NCI-H1092 treated with DMSO at 0.1 percent for 48 hours (cell line): ENCODE measurements at places on chromosomes 5 and 9.

DNA sequence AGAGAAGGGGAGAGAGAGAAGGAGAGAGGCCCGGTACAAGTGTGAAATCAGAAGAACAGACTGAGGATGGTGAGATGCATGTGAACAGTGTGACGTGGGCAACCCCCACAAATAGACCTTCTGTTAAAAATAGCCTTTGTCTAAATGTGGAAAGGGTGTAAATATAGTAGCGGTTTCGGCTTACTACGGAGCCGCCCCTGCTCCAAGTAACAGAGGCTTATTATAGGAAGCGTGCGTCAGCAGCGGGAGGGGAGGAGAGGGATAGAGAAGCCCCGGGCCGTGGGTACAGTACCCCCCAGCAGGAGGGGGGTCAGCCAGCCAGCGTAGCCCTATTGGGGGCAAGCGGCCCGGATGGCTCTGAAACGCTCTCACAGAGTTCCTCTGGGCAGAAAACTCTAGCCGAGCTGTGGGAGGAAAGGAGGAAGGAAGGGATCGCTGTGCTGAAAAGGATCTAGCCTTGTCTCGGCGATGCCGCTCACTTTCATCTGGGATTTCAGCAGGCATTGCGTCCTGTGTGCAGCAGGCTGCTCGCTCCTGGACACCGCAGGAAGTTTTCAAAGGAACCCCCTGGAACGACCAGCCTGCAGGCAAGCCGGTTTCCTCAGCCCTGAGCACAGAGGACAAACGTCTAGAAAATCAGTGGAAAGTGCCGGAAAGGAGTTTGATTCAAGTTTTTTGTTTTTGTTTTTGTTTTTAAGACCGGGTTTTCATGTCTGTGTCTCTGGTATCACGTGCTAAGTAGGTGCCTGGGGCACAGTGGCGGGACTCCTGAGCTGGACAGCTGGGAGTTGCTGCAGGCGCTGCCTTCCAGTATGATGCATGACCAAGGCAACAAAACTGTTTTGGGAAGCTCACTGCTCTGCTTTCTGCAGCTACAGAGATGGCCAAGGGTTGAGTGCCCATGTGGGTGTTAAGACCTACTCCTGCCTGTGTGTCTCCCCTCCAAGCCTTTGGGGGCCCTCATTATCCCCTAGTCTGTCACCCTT lies 146.6 kb downstream of the SEC61B start:
- DNase-seq, result no peak

- DNase-seq, result no peak
These were observed 40.3 kb downstream of the TNFAIP8 start for GRCh38 chr5:119396030-119396664.

DNA sequence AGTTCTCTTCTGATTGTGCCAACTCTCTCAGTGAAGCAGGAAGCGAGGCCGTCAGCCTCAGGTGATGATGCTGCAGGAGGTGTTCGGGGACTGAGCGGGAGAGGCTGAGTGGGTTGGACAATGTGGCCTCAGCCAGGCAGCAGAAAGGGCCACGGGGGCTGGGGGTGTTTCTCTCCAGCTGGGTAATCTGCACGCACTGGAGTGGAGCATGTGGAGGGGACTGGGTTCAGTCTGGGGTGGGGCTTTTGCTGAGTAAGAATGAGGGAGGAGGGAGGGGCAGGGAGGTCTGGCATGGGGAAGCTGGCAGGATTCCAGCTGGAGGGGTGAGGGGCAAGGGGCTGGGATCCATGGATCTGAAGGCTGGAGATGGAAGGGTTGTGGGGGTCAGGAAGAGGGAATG lies 60.8 kb upstream of the PHYKPL start:
- DNase-seq, result no peak

- no peak for DNase-seq
These were observed 1277.5 kb downstream of the EFNA5 start for GRCh38 chr5:106393276-106393675.

GRCh38 chr9:91193658-91194391 lies 167.9 kb downstream of the AUH start:
- peak; percentile 59 for DNase-seq

- no peak for DNase-seq
These were observed 298.0 kb upstream of the PIK3R1 start for GRCh38 chr5:67917561-67917960.

DNA sequence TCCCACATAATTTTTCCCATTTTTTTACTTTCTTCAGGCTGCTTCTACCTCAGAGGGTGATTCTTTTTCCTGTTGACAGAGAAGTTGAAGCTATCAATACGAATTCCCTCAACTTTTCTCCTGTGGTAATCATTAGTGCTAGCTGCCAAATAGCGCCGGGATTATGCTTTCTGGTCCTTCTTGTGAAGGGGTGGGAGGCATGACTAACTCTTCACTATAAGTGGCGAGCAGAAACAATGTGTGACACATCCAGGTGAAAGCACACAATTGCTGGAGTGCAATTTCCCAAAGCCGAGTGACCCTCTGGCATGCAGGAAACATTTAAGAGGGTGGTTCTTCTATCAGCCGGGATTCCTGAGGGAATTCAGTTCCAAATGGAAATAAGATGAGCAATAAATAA lies 56.0 kb downstream of the TRPC7 start:
- no peak for DNase-seq
